ENCODE measurements at places on chromosomes 1 and 21. TPM values are rescaled to one million over a fixed set of nuclear protein-coding genes. Genes with fewer than 3 reads are reported as not detected.

HSPB7 gene
- not detected for total RNA-seq

CD5L gene
- total RNA-seq, result not detected

RIMS3 gene
- 22.9 TPM for total RNA-seq

FAM229A gene
- 7.7 TPM for total RNA-seq

HYI gene
- total RNA-seq, result 42.9 TPM

FAM151A gene
- not detected for total RNA-seq

DNA sequence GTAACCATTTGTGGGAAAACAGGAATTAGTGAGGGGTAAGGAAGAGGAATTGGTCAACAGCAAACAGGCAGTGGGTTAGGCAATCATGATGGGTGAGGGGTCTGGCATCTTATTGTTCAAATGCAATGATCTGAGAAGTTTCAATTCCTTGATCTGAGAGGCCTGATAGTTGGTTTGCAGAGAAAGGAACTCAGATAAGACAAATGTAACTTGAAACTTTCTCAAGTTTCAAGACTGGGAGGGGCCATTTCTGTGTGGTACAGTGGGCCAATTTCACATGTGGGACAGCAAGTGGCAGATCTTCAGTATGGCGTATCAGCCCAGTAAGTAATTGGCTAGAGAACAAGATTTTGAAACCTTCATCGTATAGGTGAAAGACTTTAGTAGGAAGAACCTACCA is 102.5 kb downstream of the XPR1 start:
- DNase-seq, result no peak

- no peak for DNase-seq
These were observed 50.5 kb downstream of the CNN3 start for GRCh38 chr1:94876362-94876761.

GRCh38 chr1:238681021-238681420 is 705.3 kb upstream of the CHRM3 start:
- DNase-seq, result no peak

- no peak for DNase-seq
These were observed 5.4 kb downstream of the PPP2R5A start for GRCh38 chr1:212290608-212291007.

DNA sequence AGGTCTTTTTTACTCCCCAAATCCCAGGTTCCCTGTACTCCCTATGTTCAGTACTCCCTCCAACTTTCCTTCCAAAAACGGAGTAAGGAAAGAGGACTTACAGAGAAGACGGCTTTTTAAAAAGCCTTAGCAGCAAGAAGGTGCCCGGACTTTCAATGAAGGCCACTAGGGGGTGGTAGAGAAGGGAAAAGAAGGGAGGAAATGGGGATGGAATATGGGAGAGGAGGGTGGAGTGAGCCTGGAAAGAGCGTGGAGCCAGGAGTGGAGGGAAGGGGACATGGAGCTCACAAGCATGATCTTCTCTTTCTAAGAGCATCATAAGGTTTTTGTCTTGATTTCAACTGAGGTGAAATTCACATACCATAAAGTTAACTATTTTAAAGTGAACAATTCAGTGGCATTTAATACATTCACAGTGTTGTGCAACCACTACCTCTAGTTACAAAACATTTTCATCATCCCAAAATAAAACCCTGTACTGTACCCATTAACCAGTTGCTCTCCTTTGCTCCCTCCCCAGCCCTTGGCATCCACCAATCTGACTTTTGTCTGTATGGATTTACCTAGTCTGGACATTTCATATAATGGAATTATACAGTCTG is 129.9 kb downstream of the ZNF281 start:
- peak; percentile 42 for DNase-seq

DNA sequence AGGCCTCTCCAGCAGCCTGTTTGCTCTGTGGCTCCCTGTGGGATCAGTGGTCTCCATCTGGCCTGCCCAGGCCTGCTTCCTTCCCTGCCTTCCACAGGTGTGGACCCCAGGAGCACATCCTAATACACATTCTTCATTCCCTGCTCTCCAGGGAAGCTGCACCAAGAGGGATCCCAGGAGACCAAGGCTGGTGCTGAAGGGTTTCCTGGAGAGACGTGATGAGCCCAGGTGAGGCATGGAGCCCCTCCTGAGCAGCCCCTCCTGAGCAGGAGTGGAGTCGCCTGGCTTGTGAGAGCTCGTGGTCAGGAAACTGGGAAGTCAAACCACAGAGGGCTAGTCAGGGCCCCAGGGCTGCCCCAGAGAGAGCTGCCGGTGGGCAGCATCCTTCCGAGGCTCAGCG is 561.4 kb downstream of the MATN1 start:
- no peak for DNase-seq

DNA sequence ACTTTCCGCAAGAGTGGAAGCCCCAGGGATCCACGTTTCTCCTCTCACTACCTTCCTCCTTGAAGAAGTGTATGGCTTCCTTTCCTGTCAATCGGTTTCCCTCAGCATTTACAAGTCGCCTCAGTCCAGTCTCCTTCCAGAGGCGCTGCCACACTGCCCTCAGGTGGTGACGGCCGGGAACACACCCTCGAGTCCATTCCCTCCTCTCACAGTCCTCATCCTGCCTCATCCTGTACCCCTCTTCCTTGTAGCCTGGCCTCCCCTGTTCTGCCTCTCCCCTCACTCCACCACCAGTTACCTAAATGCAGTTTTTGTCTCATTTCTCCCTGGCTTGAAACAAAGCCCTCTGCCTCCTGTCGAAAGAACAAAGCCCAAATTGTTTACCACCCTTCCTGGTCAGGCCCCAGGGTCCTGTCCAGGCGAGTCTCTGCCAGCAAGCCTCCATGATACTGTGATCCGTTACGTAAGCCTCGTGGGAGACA is 23.2 kb upstream of the LSM10 start:
- peak; percentile 95 for DNase-seq

- DNase-seq, result no peak
These were observed 165.9 kb downstream of the ACTL8 start for GRCh38 chr1:17920881-17921640.

DNA sequence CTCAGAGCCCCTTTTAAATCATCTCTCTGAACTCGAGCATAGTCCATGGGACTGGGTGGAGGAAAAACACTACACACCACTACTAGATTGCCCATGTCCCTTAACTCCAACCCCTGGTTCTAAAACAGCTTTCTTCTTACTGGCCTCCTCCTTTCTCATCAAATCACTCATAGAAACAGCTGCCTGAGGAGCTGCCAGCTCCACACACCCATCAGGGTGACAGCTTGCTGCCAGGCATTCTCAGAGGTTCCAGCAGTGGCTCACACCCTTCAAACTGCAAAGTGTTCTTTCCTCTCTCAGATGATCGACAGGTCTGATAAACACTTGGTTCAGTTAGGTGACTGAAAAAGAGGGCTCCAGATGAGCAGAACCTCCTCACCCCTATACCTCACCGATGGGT is 543.0 kb upstream of the PLXNA2 start:
- DNase-seq, result no peak

GRCh38 chr1:168408884-168409283 is 128.2 kb downstream of the TBX19 start:
- no peak for DNase-seq

GRCh38 chr1:156115514-156116374 is 1.2 kb downstream of the LMNA start:
- no peak for DNase-seq

- no peak for DNase-seq
These were observed 4.8 kb upstream of the SRP9 start for GRCh38 chr1:225772848-225773247.

DNA sequence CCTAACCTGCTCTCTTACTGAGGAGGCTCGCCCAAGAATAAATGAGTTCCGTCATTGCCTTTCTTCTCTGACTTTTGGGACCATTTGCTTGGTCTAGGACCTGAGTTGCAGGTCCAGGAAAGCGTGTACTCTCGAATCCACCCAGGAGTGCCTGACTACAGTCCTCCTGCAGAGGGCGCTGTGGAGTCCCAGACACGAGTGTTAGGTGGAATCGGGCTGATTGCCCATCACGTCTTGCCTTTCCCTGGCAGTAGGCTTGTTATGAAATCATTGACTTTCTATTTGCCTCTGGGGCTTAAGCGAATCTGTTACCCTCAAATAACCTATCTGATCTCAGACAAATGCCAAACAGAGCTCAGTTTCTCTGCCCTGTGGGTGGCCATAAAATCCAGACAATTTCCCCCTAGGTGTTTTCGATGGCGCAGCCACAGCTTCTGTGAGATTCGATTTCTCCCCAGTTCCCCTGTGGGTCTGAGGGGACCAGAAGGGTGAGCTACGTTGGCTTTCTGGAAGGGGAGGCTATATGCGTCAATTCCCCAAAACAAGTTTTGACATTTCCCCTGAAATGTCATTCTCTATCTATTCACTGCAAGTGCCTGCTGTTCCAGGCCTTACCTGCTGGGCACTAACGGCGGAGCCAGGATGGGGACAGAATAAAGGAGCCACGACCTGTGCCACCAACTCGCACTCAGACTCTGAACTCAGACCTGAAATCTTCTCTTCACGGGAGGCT is at the start of gene IL20:
IL20 (plus strand) TSS at position 685 of the 733 bp plus-strand sequence. CDS start 230 bp downstream, outside the sequence.
- DNase-seq, result peak; percentile 61

DNA sequence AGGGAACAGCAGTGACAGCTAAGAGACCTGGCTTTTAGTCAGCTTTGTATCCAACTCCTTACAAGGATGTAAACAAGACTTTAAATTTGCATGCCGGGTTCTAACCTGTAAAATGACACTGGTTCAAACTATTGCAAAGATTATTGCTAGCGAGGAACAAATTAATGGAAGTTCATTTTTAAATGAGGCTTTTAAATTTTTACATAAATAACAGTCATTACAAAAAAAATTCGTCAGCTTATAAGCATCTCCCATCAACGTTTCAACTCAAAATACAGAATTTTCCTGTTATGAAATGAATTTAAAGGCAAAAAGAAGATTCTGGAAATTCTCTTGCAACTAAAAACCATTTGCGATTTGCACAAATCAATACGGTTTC is 668 bp downstream of the KIF14 start:
- no peak for DNase-seq

- no peak for DNase-seq
These were observed 27.1 kb upstream of the CNIH3 start for GRCh38 chr1:224589006-224589405.

- DNase-seq, result no peak
These were observed 6.7 kb downstream of the EPS8L3 start for GRCh38 chr1:109756848-109757521.

- no peak for DNase-seq
These were observed 2.1 kb upstream of the RAP1GAP start for GRCh38 chr1:21670956-21671902.

DNA sequence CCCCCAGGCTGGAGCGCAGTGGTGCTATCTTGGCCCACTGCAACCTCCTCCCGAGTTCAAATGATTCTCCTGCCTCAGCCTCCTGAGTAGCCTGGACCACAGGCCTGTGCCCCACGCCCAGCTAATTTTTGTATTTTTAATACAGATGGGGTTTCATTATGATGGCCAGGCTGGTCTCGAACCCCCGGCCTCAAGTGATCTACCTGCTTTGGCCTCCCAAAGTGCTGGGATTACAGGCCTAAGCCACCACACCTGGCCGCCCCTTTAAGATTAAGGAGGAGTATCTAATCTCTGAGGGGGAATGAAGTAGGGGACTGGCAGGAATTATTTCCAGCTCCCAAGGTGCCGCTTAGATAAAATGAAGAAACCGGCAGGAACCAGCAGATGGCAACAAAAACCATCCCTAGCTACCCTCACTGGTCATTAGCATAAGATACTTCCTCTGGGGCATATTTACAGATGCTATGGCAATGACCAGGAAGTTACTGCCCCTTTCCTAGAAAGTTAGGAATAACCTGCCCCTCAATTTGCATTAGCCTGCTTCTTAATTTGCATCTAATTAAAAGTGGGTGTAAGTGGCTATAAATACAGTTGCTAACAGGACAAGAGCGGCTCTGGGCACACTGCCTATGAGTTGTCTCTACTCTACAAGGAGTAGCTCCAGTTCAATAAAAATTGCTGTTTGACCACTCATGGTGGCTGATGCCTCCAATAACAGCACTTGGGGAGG is 7.1 kb upstream of the NSUN4 start:
- DNase-seq, result no peak

DNA sequence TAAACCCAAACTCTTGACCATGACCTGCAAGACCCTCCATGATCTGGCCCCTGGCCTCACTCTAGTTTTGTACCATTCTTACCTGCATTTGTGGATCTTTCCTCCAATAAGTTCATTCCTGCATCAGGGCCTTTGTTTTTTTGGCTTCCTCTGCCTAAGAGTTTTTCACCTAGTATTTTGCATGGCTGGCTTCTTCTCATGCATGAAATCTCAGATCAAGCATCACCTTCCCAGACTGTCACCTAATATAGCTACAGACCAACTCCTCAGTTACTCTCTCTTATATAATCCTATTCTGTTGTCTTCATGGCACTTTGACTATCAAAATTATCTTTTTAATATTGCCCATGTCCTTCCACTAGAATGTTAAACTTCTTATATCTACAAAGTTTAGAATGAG is 54.2 kb downstream of the BTBD8 start:
- no peak for DNase-seq

DNA sequence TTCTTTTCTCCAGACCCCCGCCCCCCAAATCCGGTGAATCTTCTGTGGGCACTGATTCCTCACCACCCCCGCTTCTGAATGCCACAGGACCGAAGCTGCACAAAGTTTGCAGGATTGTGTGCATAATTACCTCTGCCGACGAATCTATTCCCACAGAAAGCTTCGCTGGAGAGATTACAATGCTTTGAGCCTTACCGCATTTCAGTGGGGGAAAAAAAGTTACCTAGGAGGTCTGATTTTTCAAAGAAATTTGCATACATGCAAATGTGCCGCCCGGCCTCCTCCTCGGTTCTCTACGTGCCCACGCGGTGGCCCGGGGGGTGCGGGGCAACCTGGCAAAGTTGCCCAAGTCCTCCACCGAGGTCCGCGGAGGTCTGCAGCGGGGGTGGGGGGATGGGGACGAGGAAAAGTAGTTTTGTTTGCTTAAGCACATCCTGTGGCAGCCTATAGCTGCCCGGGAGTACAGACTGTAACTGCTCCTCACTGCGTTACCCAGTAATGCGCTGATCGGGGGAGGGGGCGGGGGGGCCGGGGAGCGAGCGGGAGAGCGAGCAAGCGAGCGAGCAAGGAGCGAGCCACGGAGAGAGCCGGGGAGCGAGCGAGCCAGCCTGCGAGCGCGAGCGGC is 563 bp upstream of the NFIA start:
- no peak for DNase-seq

GRCh38 chr1:41647221-41648135 is 163.0 kb upstream of the EDN2 start:
- no peak for DNase-seq

Data from neural crest cell (in vitro differentiated cells).